ENCODE measurements at places on chromosomes 3 and 15.

DNA sequence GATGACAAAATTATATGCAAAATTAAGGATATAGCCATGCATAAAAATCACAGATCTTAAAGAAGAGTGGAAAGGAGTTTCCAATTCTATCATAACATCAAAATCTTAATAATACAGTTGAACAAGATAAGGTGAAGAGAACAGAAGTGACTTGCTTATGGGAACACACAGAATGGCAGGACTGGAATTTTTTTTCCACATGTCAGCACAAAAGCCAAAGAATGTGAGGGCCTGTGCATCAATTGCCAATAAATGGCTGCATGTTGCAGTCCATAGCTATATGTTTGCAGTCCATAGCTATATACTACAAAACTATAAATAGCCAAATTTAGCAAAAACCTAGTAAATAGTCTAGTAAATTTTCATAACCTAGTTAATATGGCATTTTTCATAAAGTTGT is 10.4 kb upstream of the MB21D2 start:
- DNase-seq: no peak

DNA sequence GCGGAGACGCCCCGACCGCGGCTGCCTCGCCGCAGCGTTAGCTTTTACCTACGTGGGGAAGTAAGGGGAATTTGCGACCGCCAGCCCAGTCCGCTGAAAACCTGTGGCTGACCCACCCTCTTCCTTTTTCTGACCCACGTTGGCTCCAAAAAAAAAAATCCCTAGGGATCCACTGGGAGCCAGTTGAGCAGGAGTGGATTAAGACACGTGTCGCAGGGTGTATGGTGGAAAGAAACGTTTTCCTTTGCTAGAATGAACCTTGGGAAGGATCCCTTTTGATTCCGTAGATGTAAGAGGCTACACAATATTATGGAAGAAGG is 575 bp upstream of the PCYT1A start:
- no peak for DNase-seq

DNA sequence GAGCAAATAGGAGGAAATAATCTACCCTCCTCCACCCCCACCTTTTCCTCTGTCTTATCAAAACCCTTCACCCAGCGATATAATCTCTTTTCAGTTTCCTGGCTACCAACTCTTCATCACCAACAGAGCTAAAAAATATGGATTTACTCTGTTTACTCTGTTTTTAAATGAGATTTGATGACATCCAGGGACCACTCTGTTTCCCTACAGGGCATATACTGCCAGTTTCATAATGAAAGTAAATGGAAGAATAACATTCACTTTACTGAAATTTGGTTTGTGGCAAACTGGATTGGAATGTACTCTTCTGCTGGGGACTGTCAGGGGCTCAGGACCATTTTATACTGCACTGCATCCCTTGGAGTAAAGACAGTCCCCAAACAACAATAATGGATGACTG is 80.1 kb upstream of the PTX3 start:
- no peak for DNase-seq

- DNase-seq: peak; percentile 44
These were observed 143.9 kb downstream of the NECTIN3 start for GRCh38 chr3:111215481-111215880.

GRCh38 chr15:23514484-23514883 is 51.0 kb upstream of the MKRN3 start:
- DNase-seq: no peak

DNA sequence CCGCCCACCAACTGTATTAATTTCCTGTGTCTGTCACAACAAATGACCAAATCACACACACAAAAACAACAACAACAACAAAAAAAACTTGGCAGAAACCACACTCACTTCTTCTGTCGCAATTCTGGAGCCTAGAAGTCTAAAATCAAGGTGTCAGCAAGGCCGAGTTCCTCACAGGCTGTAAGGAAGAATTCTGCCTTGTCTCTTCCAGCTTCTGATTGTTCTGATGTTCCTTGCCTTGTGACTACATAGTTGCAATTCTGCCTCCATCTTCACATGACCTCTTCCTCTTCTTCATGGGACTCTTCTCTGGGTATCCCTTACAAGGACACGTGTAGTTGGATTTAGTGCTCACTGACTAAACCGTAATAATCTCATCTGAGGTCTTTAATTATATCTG is 61.4 kb downstream of the IL12A start:
- no peak for DNase-seq

DNA sequence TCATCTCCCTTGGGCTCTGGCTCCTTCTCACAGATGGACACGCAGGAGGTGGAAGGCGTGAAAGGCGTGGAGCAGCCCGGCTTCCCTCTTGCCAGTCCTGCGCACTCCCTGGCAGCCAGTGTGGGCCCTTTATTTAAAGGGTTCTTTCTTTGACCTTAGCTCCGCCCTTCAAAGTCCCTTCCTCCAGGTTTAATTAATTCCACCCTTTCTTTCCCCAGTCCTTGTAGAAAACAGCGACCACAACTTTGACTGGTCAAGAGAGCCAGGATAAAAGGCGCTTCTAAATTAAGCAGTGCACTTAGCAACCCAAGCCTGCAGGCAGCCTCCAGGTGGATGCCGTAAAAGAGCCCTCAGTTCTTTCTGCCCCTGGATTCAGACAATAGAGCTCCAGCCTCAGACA is at the start of gene HDC:
HDC (minus strand) TSS at position 107 of the 400 bp plus-strand sequence; CDS start at position 4, 103 bp downstream.
- DNase-seq: no peak

DNA sequence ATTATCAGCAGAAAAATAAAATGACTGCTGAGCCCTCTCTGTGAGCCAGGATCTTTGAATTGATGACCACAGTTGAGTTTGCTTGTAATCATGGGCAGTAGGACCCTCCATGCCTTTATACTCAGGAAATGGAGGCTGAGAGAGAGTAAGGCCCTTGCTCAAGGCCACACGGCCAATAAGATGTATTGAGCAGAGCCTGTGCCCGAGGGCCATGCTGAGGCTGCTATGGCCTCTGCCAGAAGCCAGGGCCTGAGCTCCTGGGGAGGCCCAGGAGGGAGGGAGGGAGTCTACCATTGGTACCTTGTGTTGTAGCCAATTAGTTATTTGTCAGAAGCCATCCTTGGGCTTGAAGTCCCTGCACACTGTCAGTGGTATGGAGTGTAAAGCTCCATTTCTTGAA is 151.4 kb downstream of the DNAJB8 start:
- no peak for DNase-seq

DNA sequence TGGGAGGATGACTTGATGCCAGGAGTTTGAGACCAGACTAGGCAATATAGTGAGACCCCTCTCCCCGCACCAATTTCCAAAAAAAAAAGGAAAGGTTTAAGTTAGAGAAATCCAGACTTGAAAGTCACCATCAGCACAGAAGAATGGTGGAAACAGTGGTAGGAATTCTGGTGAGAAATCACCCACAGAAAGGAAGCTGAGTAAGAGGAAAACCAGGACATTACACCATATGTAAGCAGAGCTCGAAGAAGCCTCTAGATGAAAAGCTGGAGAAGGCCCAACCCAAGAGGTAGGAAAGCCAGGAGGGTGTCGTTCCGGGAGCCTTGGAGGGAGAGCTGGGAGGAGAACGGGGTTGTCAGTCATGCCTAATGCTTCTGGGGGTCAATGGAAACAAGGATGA is 40.5 kb downstream of the RASGRP1 start:
- DNase-seq: no peak

- no peak for DNase-seq
These were observed 103.7 kb downstream of the MEGF11 start for GRCh38 chr15:66149871-66150270.

GRCh38 chr3:148750296-148750695 is 52.6 kb downstream of the AGTR1 start:
- no peak for DNase-seq

- no peak for DNase-seq
These were observed 1.4 kb upstream of the FOXB1 start for GRCh38 chr15:60002528-60003218.

DNA sequence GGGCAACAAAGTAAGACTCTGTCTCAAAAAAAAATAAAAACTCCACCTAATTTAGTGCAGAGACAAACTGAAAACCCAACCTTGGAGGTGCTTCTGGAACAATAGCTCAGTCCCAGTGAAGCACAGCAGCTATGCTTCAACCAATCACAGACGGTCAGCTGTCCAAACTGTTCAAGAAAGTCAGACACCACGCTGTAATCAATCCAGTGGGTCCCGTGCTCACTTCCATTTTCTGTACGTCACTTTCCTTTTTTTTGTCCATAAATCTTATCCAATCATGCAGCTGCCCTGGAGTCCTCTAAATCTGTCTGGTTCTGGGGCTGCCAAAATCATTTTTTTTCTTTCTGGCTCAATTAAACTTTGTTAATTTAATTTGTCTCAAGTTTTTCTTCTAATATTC is 93.6 kb upstream of the FAM174B start:
- no peak for DNase-seq

GRCh38 chr3:143158014-143158988 is 38.7 kb downstream of the CHST2 start:
- DNase-seq: peak; percentile 56

GRCh38 chr3:42688016-42688415 is 2.7 kb downstream of the KLHL40 start:
- no peak for DNase-seq

GRCh38 chr15:31333820-31334219 is 7.2 kb downstream of the KLF13 start:
- DNase-seq: no peak

DNA sequence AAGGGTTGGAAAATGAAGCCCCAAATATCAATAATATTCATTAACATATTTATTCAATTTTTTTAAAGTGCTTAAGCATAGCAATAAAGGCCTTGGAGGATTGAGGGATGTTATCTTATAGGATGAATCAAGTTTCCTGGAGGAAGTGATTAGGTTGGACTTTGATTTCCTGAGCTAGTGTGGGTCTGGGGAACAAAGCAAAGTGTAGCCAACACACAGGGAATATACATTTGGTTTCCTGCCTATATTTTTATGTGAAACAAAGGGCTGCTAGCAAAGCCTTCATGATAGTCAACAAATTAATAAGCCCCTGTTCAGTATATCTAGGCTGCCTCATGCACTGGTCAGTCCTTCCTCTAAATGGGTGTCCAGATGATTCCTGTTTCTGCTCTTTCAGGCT is 261.1 kb upstream of the IL12A start:
- no peak for DNase-seq

- no peak for DNase-seq
These were observed 128.5 kb upstream of the GAP43 start for GRCh38 chr3:115494826-115495225.

- no peak for DNase-seq
These were observed 609.7 kb downstream of the VGLL3 start for GRCh38 chr3:86381247-86381646.

- peak; percentile 58 for DNase-seq
These were observed 12.9 kb downstream of the HEG1 start for GRCh38 chr3:125042725-125043406.

DNA sequence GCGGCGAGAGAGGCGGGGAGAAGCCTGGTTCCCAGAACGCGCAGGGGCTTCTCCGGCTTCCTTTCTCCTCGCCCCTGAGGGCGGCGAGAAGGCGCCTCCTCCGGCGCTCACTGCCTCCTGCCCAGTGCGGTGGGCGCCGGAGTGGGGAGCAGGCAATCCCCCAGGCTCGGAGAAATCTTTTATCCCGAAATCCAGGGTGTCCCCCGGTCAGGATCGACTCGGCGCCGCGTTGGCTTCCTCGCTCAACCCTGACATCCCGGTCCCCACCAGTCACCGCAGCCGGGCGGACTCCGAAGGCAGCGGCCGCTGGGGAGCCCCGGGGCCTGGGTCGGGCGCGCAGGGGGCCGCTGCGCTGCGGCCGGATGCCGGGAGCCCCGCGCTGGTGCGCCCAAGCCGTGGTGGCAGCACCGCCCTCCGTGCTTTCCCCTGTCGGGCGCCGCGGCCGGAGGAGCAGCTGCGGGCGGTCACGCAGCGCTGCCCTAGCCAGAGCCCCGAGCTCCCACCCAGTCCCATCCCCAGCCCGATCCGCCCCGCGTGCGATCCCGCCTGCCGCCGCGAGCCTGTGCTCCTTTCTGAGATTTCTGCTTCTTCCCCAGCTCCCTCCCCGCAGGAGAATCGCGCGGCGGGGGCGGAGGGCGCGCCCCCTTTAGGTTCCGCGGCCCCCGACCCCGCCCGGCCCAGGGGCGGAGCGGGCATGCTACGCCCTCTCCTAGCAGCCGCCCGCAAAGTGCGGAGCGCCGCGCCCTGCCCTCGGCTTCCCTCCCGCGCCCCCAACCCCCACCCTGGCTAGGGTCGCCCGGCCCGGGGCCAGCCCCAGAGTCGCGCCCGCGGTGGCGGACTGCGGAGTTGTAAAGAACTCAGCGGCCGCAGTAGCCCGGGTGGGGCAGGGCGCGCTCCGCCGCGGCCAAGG is 683 bp upstream of the CACNA2D3 start:
- DNase-seq: no peak

GRCh38 chr3:138786788-138787271 is 47.9 kb downstream of the PIK3CB start:
- DNase-seq: peak; percentile 35

DNA sequence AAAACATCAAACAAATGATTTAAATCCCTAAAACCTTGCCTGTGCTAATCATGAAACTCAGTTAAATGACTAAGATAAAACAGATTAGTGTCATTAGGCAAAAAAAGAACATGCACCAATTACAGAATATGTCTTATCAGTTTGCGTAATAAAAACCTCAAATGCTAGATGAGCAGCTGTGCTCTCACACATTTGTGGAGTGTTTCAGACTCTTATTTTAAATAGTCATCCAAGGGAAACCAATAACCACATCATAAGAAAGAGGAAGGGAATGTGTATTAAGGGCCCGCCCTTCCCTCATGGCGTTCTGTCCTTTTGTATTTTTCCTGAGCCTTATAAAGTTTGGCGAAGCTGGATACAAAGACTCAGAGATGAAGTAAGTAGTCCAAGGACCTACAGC is 6.6 kb downstream of the SAMMSON start:
- no peak for DNase-seq

GRCh38 chr3:4680871-4681300 is 187.7 kb downstream of the ITPR1 start:
- no peak for DNase-seq

GRCh38 chr3:155704771-155705559 is 39.9 kb downstream of the PLCH1 start:
- DNase-seq: no peak

DNA sequence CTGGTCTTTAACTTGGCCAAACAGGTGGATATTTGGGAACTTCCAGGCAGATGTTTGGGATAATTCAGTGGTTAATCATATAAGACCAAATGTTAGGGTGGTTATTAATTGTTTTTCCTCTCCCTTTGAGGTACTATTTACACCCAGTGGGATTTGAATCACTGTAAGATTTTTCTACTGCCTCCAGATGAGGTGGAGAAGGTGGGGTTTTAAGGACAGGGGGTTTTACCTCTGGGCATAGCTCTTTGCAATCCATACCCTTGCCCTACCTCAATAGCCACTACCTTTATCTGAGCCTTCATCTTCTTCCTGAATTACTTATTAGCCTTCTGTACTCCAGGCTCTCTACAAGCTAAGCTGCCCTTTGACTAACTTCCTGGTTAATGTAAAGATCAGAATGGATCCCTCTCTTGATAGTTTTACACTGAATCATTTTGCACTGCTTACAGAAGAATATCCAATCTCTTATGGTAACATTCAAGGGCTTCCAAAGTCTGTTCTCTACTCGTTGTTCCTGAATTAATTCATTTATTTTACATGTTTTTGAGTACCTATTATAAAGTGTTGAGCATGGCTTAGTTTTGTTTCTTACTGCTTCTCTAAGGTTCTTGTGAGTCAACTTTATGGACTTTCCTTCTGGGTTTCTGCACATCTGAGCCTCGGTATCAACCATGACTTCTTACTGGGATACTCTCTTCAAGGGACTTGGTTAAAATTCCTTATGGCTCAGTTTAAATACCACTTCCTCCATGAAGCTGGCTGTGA is 331.2 kb upstream of the TBL1XR1 start:
- DNase-seq: no peak

- DNase-seq: no peak
These were observed 78.8 kb downstream of the ATP2B2 start for GRCh38 chr3:10426346-10427220.

- no peak for DNase-seq
These were observed 39.9 kb downstream of the SFMBT1 start for GRCh38 chr3:53005854-53006513.

Measured in stromal cell of bone marrow (primary cell).